ENCODE measurements at places on chromosomes 6 and 20.
A peak's percentile ranks its signal among the peaks of the same experiment; 100 is the strongest.

DNA sequence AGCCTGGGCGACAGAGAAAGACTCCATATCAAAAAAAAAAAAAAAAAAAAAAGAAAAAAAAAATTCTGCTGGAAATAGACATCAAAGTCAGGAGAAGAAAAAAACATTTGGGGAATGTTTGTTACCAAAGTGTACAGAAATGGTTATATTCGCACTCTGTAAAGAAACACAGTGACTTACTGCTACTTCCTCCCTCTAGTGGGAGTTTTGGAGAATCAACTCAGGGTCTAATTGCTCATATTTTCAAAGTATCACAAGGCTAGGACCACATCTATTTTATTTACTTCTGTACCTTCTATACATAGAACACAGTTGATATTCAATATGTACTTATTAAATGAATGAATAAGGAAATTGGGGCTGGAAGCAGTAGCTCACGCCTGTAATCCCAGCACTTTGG lies 24.4 kb downstream of the ARG1 start:
- no peak for DNase-seq

DNA sequence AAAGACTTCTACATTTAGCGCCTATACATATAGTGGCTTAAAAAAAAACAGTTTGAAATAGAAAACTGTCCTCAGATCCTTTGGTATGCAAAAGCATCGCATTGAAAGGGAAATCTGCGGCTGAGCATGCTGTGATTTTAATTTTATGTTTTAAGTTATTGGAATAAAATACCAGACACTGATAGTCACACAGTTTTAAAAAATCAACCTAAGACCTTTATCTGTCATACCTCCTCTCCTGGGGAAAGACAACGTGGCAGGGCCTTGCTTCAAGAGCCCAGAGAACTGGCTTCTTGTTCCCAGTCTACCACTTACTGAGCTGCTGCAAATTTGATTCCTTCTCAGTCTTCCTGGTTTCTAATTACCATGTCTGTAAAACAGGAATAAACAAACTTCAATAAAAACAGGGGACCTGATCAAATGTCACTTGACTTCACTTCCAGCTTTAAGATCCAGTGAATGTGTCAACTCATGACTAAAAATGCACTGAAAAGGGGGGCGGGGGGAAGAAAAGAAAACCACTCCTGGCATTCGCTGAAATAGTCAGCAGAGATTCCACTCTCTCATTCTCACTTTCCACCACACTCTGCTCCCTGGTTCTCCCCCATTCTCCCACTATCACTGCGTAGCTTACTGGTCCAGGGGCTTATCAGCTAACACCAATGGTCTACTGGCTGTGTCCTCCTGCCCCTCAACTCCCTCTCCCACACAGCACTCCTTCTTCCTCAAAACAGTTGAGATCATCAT lies 494.7 kb upstream of the MARCKS start:
- no peak for DNase-seq

DNA sequence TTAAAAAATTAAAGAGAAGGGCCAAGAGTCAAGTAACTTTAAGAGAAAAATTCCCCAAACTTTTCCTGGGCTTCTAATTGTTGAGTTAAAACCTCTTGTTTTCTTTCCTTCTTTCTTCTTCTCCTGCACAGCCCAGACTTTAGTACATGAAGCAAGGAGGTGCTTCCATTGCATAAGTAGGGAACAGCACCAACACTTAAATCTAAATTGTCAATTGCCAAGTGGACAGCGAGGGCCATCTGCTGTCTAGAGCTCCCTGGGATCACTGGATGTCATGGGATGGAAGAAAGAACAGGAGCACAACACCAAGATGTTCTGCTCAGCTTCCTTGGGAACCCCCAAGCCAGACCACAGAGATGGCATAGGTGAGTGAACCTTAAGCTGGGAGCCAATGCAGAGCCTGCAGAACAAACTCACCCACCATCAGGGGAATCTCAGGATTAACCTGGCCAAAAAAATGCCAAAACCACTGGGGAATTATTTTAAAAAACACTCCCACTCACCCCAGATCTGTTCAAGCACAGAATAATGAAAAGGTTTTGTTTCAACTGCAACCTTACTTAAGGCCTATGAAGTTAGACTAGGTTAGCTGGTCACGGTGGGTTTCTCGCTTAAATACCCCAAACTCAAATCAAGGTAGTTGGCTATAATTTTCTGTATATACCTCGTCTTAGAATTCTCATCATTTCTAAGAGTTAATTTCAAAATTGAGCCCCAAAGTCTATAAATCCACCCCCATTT lies 67.8 kb downstream of the TNFRSF21 start:
- no peak for DNase-seq

DNA sequence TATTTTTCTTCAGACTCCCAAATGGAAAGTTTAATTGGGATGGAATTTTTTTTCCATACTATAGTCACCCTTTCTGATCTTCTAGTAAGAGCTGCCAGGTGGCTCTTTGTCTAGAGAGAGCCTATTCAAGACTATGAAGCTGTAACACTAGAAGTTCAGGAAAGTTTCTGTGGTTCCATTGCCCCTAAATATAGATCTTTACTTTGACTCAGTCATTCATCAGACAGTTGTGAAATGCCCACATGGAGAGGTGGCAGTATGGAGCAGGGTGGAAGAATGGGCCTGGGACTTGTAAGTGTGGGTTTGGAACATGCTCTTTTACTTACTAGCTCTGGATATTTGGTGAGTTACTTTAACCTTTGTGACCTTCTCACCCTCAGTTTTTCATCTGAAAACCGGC lies 87.8 kb downstream of the CTNNBL1 start:
- no peak for DNase-seq

- DNase-seq, result no peak
These were observed 40.8 kb upstream of the EPB41L1 start for GRCh38 chr20:36113566-36114250.

GRCh38 chr6:36491378-36491965 lies 48.7 kb downstream of the KCTD20 start:
- DNase-seq, result no peak

DNA sequence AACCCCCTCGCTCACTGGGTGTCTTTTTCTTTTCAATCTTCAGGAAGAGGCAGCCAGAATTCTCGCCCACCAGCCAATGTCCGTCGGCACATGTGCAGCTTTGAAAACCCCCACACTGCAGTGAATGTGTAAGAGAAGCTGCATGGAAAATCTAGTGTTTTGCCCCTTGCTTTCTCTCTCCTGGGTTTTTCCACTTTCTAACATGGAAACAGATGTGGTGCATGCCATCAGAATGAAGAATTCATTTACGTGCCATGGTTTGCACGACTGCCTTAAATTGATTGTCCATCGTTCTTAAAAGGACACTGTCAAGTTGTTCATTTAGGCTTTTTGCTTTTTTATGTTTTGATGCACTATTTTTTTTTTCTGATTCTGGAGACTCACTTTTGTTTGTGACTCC lies 117.1 kb upstream of the RAB32 start:
- no peak for DNase-seq

- DNase-seq, result no peak
These were observed 20.6 kb downstream of the EDN3 start for GRCh38 chr20:59320854-59321647.

DNA sequence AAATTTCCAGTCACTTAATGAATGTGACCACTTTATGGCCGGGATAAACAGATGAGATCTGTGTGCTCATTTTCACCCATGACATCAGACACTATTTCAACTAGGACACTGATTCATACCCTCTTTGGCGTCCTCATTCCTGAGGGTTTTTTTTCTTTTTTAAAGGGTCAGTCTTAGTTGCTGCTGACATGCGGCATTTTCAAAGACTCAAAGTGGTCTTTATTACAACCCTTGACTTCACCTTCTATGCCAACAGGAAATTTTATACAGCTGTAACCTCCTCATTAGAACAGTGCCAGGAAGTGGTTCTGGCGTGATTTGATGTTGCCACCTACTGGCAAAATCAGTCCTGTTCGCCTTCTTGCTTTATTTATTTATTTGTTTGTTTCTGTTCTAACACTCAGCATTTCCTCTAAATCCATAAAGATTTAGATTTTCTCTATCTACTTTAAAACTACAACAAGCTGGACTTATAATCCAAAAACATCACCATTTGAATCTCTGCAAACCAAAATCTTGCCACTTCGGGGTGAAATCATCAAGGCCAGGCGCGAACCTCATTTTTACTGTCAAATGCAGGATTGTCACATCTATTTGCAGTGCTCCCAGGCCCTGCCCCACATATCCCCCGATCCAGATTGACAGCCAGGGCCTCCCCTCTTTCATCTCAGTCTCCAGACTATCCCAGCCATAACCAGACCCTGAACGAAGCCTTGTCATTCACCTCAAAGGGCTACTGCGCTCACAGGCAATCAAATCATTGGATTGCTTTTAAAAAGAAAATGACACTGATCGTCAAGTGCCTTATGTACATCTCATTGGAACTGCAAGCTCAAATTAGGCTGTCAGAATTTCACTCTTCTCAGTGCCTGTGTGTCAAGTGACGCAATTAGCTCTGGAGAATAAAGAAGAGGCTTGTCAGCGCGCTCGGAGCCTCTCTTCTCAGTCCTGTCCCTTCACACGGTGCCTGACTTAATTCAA lies 77.5 kb downstream of the C6orf118 start:
- no peak for DNase-seq

DNA sequence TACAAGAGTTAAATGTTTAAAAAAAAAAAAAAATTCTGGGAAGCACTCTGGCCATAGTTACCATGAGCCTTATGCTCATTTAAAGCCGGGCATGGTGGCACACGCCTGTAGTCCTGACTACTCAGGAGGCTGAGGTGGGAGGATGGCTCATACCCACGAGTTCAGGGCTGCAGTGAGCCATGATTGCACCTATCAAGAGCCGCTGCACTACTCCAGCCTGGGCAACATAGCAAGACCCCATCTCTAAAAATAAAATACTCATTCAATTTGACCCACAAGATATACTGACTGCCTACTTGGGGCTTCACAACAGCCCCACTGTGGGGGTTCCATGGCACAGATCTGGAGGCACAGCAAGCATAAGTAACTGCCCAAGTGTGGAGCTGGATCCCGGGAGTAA lies 112.0 kb upstream of the NFATC2 start:
- DNase-seq, result no peak

- no peak for DNase-seq
These were observed 275.6 kb downstream of the TENT5A start for GRCh38 chr6:81476881-81477280.

- DNase-seq, result no peak
These were observed at the start of gene AIF1 for GRCh38 chr6:31614684-31615578. Gene AIF1, plus strand, starts transcription at chr6:31615234. Its CDS starts 96 bp downstream, at chr6:31615330.

- no peak for DNase-seq
These were observed 100.0 kb upstream of the NEDD9 start for GRCh38 chr6:11332463-11332862.

GRCh38 chr20:402496-402885 lies 5.6 kb upstream of the RBCK1 start:
- DNase-seq, result no peak

- no peak for DNase-seq
These were observed 396 bp downstream of the RNASET2 start for GRCh38 chr6:166955865-166956443.

DNA sequence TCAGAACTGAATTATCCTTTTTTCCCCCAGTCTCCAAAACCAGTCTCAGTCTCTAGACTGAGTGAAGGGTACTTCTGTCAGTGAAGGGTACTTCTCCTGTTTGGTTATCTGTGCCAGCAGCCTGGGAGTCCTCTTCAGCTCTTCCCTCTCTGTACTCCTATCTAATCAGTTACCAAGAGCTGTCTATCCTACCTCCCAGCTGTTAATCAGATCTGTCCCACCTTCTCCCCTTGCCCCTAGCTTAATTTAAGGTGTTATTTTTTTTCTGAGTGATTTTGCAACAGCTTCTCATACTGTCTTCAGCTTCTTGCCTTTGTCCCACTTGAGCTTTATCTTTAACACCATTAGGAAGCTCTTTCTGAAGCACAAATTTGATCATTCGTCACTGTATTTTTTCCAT lies 491.9 kb upstream of the SOX4 start:
- DNase-seq, result no peak

DNA sequence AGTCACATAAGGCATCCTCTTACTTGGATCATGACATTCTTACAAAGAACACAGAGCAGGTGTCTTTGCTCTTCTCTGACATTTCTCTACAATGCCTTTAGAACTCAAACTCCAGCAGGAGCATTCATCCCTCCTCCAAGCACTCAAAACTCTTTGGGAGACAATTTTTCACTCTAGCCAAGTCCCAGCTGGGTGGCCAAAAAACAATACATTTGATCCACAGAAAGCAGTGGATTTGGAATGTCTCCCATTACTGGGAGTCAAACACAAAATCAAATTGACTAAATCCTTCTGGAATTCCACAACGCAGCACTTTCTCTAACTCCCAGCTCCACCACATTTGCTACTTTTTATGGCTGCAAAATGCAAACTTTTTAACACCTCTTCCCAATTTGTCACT lies 108.6 kb upstream of the VGLL2 start:
- DNase-seq, result no peak

DNA sequence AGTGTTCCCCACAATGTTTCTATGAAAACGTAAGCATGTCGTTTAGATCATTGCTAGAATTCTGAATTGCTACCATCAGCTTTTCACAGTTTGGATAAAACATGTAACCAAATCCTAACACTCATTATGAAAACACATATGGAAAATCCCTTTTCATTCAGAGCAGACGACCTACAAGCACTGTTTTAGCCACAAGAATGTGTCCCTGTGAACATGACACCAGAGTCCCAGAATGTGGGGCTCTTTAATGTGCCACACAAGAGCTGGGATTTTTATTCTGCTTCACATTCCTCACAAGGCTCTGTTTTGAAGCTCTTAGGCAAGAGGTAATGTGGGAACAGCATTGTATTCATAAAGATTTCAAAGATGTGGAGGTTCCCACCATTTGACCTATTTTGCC lies 141.1 kb upstream of the CITED2 start:
- no peak for DNase-seq

GRCh38 chr20:4465855-4466545 lies 255.7 kb upstream of the PRND start:
- DNase-seq, result no peak

- DNase-seq, result peak; percentile 92
These were observed 50.9 kb upstream of the EZR start for GRCh38 chr6:158869826-158870648.

DNA sequence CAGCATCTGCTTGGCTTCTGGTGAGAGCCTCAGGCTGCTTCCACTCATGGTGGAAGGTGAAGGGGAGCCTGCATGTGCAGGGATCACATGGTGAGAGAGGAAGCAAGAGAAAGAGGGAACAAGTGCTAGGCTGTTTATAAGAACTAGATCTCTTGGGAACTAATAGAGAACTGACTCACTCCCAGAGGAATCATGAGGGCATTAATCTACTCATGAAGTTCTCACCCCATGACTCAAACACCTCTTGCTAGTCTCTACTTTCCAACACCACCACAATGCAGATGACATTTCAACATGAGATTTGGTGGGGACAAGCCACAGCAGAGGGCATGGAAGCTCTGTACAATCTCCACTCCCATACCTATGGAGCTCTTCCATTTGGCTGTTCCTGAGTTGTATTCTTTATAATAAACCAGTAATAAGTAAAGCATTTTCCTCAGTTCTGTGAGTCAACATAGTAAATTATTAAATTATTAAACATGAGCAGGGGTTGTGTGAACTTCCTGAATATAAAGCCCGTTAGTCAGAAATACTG lies 524.1 kb upstream of the NRSN1 start:
- no peak for DNase-seq

GRCh38 chr20:58099956-58100730 lies 128.3 kb downstream of the ANKRD60 start:
- DNase-seq, result no peak

GRCh38 chr20:51634257-51634656 lies 91.7 kb upstream of the NFATC2 start:
- DNase-seq, result no peak

GRCh38 chr20:57106692-57107091 lies 159.7 kb downstream of the BMP7 start:
- DNase-seq, result no peak

GRCh38 chr20:38962928-38963401 lies 821 bp downstream of the DHX35 start:
- no peak for DNase-seq

GRCh38 chr6:52013035-52013434 lies 74.4 kb downstream of the PKHD1 start:
- no peak for DNase-seq
